ENCODE measurements at places on chromosomes 2 and 18. TPM values are rescaled to one million over a fixed set of nuclear protein-coding genes. Genes with fewer than 3 reads are reported as not detected.

DNA sequence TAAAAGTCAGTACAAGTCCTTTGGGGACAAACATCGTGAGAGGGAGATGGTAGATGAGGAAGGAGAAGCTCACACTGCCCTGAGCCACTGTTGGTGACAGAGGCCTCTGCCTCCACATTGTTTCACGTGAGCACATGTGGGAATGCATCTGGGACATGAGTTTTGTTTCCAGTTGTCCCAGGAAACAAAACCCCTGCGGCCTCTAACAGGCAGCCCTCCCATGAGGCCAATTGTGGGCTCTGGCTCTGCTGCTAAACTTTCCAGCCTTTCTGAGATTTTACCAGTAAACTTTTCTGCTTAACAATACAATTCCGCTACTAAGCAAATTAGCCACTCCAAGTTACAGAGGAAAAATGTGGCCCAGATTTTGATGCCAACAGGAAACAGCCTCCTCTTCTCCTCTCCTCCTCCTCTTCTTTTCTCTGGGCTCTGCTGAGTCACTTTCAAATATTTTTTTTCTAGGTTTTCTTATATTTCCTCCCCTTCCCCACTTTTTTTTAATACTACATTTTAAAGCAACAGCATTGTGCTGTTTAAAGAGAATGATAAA is 23.4 kb upstream of the LRRC30 start:
- no peak for DNase-seq

GRCh38 chr2:17815468-17816184 is 634 bp upstream of the MSGN1 start:
- no peak for DNase-seq

KCNF1 gene
- polyA plus RNA-seq = not detected

GRCh38 chr2:9297807-9298206 is 91.2 kb downstream of the ASAP2 start:
- no peak for DNase-seq

GRCh38 chr18:57077005-57077765 is 69.7 kb upstream of the BOD1L2 start:
- DNase-seq = no peak

DNA sequence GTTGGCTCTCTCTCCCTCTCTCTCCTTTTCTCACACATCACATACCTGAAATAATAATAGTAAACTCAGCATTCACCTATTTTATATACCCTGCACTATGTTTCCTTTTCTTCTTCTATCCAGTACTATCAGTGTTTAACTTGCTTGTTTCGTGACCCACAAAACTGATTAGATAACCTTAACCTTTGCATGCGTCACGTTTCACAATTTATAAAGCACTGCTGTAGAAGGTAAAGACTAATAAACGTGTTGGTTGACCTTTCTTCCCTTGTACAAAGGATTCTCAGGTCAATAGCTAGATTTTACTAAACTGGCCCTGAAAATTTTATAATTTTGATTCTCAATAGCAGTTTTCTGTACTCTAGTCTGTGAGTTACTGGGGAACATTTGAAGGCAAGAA is 791.7 kb downstream of the DPP10 start:
- DNase-seq = no peak

PIEZO2 gene
- polyA plus RNA-seq = 4.3 TPM

DNA sequence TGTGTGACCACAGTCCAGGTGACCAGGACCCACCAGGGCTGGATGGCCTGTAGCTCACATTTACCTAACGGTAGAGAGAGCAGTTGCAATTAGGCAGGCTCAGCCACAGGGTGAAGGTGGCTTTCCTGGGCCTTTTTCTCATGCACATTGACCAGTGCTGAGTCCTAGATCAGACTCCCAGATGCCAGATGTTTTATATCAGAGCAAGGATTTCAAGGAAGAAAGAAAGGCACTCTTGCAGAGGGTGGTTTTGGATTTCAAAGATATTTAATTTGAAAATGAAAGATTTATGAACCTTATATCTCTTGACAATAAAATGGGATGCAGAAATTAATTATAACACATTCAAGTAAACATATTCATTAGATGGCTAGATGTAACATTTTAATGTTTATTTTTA is 694.2 kb upstream of the GYPC start:
- DNase-seq = no peak

GRCh38 chr18:12765126-12765525 is 62.3 kb downstream of the PSMG2 start:
- DNase-seq = no peak

C2orf80 gene
- polyA plus RNA-seq = not detected

GRCh38 chr2:176124110-176124946 is 1.8 kb downstream of the HOXD9 start:
- no peak for DNase-seq

- DNase-seq = no peak
These were observed 2.3 kb downstream of the KLHL41 start for GRCh38 chr2:169511818-169512217.

DNA sequence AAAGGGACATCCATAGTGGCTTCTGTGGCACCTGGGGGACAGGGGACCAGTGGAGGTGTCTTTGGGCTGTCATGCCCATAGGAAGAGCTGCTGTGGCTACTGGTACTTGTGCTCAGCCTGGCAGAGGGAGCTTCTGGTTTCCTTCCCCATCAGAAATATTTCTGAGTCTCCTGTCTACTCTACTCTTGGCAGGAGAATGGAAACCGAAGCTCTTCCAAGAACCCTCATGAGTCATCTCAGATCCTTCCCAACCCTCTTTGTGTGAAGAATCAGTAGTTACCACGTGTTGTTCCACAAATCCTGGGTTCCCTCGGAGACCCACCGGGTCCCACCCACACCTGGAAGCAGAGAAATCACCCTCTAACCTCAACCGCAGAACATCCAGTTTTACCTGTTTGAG is 234.9 kb downstream of the FHOD3 start:
- no peak for DNase-seq
